ENCODE measurements at places on chromosomes 7 and 10.

DNA sequence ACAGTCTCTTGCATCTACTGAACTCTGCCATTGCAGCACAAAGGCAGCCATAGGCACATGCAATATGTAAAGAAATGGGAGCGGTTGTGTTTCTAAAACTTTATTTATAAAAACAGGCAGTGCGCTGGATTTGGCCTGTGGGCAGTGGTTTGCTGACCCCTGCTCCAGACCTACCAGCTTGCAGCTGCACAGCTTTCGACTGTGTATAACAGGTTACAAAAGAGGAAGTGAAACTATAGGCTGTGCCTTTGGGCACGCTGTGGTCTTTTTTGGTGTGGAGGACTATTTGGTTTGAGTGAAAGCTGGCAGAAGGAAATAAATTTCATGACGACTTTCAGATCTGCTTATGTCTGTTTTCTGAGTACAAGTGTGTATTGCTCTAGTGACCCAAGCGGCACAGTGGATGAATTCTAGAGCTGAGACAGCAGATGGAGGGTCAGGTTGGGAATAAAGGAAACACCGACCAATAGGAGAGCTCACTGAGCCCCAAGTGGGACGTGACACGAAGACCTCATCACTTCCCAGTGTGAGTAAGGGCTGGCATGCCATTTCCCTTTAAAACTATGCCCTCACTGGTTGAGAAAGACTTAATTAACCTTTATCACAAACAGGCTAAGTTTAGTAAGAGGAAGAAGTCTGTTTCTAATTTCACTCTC lies 152.7 kb downstream of the ANK3 start:
- no peak for DNase-seq

DNA sequence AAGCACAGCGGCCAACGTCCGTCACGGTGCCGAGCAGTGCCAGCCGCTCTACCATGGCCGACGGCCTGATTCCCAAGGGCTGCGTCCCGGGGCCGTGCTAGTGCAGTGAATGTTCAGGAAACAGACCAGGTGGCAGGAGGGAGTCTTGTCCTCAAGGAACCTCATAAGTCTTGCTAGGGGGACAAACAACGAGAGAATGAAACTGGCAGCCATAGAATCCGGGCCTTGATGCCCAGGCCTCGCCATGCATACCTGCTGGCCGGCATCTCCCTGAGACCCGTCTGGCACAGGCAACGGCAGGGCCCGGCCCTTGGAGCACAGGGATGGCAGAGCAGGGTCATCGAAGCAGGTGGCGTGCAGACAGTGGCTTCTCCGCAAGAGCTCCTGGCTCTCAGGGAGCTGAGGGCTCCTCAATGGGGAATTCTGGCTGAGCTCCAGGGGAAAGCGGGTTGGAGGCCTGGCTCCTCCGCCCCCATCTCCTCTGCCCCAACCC lies 58.8 kb downstream of the DIP2C start:
- DNase-seq = no peak

- no peak for DNase-seq
Measured at GRCh38 chr7:4607311-4607729, 74.8 kb upstream of the FOXK1 start.

DNA sequence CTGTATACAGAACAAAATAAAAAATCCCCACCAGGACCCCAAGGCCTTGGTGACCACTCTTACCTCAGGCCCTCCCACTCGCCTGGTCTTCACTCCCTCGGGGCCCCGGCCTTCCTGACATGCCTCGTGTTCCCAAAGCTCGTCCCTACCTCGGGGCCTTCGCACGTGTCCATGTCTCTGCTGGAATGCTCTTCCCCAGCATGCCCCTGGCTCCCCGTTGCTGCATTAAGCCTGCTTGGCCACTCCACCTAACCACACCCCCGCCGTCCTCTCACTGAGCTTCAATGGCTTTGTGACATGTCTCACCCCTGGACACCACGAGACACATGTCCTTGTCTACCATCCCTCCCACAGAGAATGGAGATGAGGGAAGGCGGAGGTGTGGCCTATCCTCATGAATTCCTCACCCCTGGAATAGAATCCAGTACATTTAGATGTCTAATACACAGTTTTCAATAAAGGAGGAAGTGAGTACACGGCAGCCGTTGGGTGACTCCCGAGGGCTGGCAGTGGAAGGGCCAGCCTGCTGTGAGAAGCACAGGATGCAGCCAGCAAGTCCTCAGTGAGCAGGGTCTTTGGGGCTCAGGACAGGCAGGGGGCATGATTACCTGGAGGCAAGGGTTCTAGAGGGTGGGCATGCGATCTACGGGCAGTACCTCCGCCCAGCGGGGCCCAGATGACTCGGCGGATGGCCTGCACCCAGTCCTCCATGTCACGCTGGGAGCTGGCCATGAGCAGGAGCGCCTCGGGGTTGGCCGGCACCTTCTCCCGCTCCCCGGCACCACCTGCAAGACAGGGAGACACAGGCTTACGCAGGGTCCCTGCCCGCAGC lies 125.7 kb downstream of the ARHGAP22 start:
- DNase-seq = no peak

GRCh38 chr7:43790006-43790405 lies 31.5 kb downstream of the BLVRA start:
- no peak for DNase-seq

- no peak for DNase-seq
Measured at GRCh38 chr7:9124320-9124719, 690.9 kb downstream of the NXPH1 start.

DNA sequence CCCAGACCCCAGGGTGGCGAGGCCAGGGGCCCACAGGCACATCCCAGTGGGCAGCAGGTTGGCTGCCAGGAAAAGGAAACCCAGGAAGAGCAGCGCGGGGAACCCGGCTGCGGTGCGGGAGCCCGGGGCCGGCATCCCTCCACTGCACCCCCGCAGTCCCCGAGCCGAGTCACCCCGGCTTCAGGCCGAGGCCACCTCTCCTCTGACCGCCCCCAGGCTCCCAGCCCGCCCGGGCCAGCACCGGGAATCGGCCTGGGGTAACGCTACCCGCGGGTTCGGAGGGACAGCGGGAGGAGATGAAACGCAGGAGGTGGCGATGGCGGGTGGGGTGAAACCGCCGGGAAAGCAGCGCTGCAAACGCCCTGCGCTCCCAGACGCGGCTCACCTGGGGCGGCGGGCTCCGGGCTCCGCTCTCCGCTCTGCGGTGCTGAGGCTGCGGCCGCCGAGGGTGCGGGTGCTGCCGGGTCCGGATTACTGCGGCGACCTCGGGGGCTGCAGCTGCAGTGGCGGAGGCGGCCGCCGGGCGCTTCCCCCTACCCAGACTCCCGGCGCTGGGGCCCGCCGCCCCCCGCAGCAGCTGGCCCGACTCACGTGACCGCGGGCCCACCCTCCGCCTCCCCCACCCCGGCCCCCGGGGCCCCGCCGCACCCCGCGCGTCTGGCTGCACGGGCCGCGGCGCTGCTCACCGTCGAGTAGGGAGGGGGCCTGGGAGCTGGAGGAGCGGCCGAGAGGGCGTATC lies at the start of gene SCRN1:
Gene SCRN1 (minus strand): TSS at position 545 of the 739 bp plus-strand sequence. CDS start 20,734 bp downstream, outside the sequence.
- DNase-seq = peak; percentile 16

DNA sequence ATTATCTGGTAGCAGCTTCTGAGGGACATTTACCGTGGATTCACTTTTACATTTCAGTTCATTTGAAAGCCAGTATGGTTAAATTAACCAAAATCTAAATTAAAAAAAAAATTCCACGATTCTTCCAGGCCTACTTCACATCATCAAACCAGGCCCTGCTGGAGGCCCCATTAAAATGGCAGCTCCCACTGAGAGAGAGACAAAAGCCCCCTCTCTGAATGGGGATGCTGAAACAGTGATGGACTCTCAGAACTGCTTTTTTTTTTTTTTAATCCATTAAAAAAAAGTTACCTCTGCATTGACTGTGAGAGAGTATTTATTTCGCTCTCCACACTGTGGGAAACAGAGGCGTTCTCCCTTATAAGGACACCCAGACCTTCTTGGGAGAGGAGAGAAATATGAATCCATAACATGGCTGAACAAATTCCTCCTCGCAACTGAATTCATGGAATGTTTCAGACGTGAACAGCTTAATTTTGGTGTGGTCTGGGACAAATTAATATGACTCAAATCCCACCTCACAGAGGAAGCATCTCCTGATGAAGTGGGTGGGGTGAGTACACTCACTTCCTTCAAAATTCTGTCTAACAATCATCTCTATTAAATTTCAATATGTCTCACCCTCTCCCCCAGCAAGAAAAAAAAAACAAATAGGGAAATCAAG lies 73.5 kb downstream of the SAMD9 start:
- DNase-seq = no peak

DNA sequence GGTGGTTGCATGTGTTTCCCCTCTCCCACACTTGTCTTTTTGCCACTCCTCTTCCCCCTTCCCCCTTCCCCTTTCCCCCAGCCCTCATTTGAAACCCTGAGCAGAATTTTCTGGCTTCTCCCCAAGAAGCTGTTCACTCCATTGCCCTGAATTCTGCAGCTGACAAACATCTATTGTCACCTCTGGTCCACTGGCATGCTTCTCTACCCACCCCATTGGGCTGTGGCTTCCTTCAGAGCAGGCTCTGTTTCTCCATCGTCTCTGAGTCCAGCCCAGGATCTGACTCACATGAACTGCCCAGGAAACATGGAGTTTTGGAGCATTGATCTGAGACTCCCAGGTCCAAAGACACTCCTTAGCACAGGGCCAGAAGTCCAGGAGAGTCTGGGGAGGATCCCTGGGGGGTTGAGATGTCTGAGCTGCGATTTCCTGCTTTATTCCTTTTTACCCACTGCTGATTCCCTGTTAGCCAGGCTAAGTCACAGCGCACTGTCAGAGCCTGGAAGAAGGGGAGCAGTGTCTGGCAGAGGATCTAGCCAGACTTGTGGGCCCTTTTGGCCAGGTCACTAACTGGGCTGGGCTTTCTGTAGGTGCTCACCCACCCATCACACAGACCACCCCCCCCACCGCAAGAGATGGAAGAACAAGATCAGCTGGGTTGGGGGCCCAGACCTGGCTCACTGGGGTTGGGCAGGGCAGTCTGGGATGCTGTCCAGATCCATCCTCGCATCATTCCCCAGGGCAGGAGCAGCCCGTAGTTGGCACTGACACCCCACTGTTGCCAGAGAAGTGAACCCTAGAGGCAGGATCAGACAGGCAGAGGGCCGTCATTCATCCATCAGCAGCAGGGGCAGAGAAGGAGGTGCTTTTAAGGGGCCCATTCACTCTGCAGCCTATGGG lies 3.5 kb downstream of the CHAT start:
- DNase-seq = no peak

- no peak for DNase-seq
Measured at GRCh38 chr7:137243741-137244140, 99.8 kb downstream of the PTN start.

GRCh38 chr7:51847461-51848134 lies 531.0 kb upstream of the COBL start:
- no peak for DNase-seq

DNA sequence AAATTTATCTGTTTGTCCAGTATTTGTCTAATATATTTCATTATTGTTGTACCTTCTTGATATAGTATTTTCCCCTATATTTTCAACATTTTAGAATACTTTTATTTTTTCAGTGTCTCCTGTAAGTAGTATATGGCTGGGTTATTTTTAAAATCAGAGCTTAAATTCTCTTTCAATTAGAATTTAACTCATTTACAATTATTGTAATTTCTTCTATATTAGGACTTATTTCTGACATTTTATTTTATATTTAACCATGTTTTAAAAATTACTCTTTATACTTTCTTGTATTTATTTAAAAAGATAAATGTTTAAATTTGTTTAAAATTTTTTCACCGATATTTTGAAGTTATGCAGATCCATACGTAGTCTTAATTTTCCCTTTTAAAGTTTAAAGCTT lies 220.0 kb upstream of the NPVF start:
- no peak for DNase-seq

- no peak for DNase-seq
Measured at GRCh38 chr10:17607060-17607459, 10.1 kb downstream of the HACD1 start.

DNA sequence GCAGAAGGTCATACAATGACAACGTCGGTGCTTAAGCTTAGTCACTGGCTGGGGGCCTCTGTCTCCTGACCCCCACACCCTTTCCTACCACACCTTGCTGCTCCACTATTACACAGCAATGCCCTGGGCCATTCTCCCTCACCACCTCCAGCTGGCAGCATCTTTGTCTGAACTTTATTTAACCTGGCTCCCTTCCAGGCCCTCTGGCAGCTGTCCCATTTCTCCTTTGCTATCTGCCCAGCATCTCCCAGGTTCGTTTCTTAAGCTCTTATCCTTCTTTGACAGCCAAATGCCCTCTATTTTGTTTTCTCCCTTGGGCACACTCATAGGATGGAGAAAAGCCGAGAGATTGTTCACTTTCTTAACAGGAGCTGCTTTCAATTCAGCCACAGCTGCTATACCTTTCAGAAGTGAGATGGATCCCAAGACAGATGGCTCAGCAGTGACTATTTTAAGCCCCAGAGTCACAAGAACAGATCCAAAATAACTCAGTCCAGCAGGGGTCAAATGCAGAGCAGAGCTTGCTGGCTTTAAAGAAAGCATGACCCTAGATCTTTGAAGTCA lies 1277.1 kb upstream of the AUTS2 start:
- DNase-seq = no peak

DNA sequence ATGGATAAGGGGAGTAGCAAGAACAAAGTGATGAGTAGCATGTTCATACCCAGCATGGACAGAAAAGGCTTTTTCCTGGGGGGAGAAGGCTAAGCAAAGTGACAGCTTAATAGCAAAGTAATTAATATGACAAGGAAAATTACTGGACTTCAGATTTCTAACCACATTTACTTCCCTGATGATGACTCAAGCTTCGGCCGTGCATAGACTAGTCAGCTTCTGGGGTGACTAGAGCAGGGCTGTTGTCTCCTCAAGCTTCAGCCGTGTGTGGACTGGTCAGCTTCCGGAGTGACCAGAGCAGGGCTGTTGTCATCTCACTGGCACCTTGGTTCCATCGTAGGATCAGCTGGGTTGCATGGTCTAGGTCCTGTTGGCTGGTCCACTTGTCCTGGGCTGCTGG lies 2.1 kb upstream of the ZNF117 start:
- no peak for DNase-seq

DNA sequence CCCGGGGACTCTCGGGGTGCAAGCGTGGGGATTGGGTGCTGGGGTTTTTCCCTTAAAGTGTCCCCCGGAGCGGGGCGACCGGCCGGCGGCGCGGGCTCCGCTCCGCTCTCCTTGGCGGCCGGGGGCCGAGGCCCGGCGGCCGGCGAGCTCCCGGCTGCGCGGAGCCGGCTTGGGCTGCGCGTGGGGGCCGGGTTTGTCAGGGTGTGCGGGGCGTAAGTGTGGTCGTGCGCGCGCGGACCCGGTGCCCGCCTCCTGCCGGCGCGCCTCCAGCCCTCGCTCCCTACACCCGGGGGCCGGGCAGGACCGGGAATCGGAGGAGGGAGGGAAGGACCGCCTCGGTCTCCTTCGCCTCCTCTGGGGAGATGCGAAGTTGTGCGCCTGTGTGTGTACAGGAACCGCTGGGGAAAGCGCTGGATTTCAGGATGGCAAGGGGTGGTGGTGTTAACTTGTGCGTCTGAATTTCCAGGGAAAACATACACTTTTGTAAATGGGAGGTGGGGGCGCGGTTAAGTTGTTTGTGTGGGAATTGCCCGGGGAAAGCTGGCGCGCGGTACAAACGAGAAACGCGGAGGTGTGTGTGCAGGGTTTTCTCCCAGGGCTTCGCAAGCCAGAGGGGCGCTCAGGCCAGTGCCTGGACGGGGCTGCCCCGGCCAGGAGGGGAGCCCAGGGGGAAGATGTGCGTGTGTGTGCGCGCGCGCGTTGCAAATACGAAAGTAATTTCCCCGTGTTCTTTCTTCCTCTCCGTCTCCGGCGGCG lies 737 bp downstream of the ZMIZ1 start:
- DNase-seq = peak; percentile 66

- no peak for DNase-seq
Measured at GRCh38 chr10:109740436-109740835, 182.9 kb downstream of the XPNPEP1 start.
